Ascending aorta (tissue), 2 donors: ENCODE measurements at places on chromosomes 5 and 9. TPM values are rescaled to one million over a fixed set of nuclear protein-coding genes. Genes with fewer than 3 reads are reported as not detected.

- no peak overlapping the region for H3K4me3 ChIP-seq
- H3K27me3 ChIP-seq: no peaks in the 10 kb centered on the region
- H3K27ac ChIP-seq: no peak overlapping the region
- no peaks in the 10 kb centered on the region for H3K4me1 ChIP-seq
- no peak for DNase-seq
Observed at GRCh38 chr5:122468351-122469116, 156.5 kb downstream of the SNCAIP start.

GRCh38 chr5:124064956-124065355, 553.0 kb downstream of the CSNK1G3 start:
- H3K4me1 ChIP-seq: no peaks in the 10 kb centered on the region
- no peak overlapping the region for H3K27ac ChIP-seq
- H3K27me3 ChIP-seq: no peaks in the 10 kb centered on the region
- DNase-seq: no peak
- H3K4me3 ChIP-seq: no peak overlapping the region

FAM78A gene
- total RNA-seq: 6.2 TPM

PTRH1 gene
- 5.4 TPM for total RNA-seq

DNA sequence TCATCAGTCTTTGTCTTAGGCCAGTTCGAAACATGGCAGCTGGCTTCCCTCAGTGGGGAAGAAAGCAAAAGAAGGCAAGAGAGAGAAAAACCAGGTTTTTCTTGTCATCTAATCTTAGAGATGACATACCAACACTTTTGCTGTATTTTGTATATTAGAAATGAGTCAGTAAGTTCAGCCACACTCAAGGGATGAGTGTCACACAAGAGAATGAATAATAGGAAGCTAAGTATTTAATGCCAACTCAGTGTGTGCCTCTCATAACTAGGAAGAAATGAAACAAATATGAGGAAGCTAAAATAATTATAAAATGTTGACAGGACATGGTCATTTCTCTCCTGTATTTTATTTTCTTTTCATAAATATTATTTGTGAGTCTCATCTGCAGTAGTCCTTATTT, 65.3 kb downstream of the CDH12 start:
- H3K27ac ChIP-seq: no peak overlapping the region
- no peaks in the 10 kb centered on the region for H3K36me3 ChIP-seq
- H3K4me3 ChIP-seq: no peak overlapping the region
- H3K4me1 ChIP-seq: no peaks in the 10 kb centered on the region
- no peaks in the 10 kb centered on the region for H3K27me3 ChIP-seq

HACD4 gene
- 4.6 TPM for total RNA-seq

DNA sequence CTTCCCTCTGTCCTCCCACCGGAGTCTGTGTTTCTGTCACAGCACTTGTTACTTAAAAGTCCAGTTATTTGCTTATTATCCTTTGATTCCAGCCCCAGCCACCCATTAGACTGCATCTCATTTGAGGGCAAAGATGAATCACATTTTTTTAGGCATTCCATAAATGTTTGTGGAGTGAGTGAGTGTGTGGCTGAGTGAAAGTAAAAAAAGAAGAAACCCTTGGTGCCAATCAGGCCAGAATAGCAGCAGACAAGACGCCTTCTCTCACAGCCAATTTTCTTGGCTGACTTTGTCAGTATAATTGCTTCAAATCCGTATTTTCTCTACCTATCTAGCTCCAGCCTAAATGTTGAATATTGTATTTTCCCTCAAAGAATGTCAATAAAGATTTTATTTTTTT, 613.0 kb upstream of the WWC1 start:
- no peaks in the 10 kb centered on the region for H3K27me3 ChIP-seq
- no peaks in the 10 kb centered on the region for H3K4me1 ChIP-seq
- DNase-seq: no peak
- no peak overlapping the region for H3K27ac ChIP-seq
- H3K36me3 ChIP-seq: no peaks in the 10 kb centered on the region
